ENCODE measurements at places on chromosomes 6 and 20. TPM values are rescaled to one million over a fixed set of nuclear protein-coding genes. Genes with fewer than 3 reads are reported as not detected.

GRCh38 chr6:18141805-18142590 lies 12.9 kb downstream of the TPMT start:
- DNase-seq, result no peak
- no peaks in the 10 kb centered on the region for H3K27me3 ChIP-seq
- H3K4me3 ChIP-seq, result no peak overlapping the region
- H3K27ac ChIP-seq, result no peak overlapping the region

The SEMG1 gene
- total RNA-seq, result not detected

GRCh38 chr6:137150072-137150471 lies 23.4 kb downstream of the IL22RA2 start:
- H3K27ac ChIP-seq, result no peak overlapping the region
- no peak for DNase-seq
- no peak overlapping the region for H3K4me3 ChIP-seq
- no peaks in the 10 kb centered on the region for H3K27me3 ChIP-seq

GRCh38 chr20:59587570-59587969 lies 16.8 kb upstream of the PHACTR3 start:
- H3K27me3 ChIP-seq, result peaks cover 4% of the 10 kb centered on the region
- H3K27ac ChIP-seq, result no peak overlapping the region
- no peak for DNase-seq

DNA sequence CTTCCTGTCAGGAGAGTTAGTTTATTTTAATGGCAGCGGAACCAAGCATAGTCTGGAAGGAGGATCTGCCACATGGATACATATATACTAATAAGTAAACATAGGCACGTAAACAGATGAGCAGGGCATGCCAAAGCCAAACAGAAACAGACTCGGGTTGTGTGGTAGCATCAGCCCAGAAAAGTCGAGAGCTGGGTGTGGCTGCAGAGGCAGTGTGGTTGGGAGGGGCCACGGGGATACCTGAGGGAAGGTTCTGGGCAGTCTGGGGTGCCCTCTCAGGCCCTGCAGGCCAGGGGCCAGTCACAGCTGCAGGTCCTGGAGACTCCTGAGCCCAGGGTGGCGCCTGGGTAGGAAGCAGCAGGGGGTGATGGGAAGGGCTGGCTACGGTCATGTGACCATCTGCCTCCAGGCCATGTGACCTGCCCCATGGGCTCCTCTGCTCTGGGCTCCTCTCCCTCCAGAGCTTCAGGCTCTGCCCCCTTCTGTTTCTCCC lies 42.8 kb upstream of the MRPS10 start:
- no peaks in the 10 kb centered on the region for H3K27me3 ChIP-seq
- peak overlapping the region; percentile 56 for H3K27ac ChIP-seq
- H3K36me3 ChIP-seq, result peaks cover 8% of the 10 kb centered on the region
- H3K4me3 ChIP-seq, result no peak overlapping the region
- H3K4me1 ChIP-seq, result peaks cover 19% of the 10 kb centered on the region

DNA sequence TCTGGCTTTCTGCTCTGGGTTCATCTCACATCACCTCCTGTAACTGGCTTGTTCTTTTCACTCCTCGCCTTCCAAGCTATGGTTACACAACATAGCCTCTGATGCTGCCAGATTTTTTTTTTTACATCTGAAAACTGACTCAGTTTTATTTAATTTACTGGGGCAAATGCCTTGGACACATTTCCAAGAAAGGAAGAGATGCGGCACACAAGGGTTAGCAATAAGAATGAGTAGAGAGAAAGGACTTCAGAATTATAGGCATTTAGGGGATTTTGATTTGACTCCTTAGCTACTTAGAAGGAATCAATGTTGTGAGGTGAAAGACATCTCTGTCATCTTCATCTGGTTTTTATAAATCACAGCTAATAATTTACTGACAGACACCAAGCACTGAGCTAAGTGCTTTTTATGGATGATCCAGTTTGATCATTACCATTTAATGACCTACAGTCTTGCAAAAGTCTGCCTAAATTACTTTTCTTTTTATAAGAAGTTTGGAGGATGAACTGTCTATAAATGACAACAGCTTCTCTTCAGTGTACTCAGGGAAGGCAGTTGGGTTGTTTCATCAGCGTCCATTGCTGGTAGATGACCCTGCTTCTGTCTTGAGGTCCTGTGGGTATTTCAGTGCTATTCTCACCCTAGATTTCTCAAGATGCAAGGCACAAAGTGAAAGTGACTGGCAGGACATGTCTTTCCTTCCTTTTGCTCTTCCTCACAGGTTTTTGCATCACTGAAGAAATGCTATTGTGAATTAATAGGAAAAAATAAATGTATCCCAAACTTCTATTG lies 31.1 kb downstream of the LAMA4 start:
- DNase-seq, result no peak
- H3K4me1 ChIP-seq, result peaks cover 35% of the 10 kb centered on the region
- peak overlapping the region; percentile 57 for H3K27ac ChIP-seq
- H3K27me3 ChIP-seq, result no peaks in the 10 kb centered on the region
- no peaks in the 10 kb centered on the region for H3K36me3 ChIP-seq
- H3K4me3 ChIP-seq, result no peak overlapping the region

- DNase-seq, result no peak
- no peak overlapping the region for H3K27ac ChIP-seq
- H3K27me3 ChIP-seq, result no peaks in the 10 kb centered on the region
- H3K36me3 ChIP-seq, result peaks cover 18% of the 10 kb centered on the region
- peaks cover 39% of the 10 kb centered on the region for H3K4me1 ChIP-seq
These were observed 108.0 kb downstream of the CHD6 start for GRCh38 chr20:41510224-41510623.

DNA sequence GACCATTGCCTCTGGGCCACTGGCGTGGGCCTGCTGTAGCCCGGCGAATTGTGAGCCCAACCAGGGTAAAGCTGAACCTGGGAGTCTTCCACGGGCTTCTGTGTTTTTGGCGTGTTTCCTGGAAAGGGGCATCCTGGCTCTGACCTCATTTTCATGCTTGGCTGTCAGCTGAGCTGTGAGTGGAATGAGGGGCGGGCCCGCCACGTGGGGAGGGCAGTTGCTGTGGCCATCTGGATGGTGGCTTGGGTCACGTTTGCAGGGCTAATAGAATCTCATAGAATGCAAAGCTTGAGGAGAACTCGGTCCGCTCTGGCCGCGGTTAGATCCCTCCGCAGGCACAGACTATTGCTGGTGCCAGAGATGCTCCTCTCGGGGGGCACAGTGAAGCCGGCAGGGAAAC lies 263.0 kb downstream of the SMOC2 start:
- no peaks in the 10 kb centered on the region for H3K36me3 ChIP-seq
- DNase-seq, result no peak
- H3K4me3 ChIP-seq, result no peak overlapping the region
- H3K27ac ChIP-seq, result no peak overlapping the region

- DNase-seq, result no peak
- no peaks in the 10 kb centered on the region for H3K4me1 ChIP-seq
- peak overlapping the region; percentile 21 for H3K27ac ChIP-seq
These were observed 150.3 kb downstream of the CDK19 start for GRCh38 chr6:110664933-110665332.

GRCh38 chr6:150406948-150407347 lies 38.1 kb downstream of the IYD start:
- DNase-seq, result no peak
- H3K4me3 ChIP-seq, result no peak overlapping the region
- H3K27ac ChIP-seq, result no peak overlapping the region

DNA sequence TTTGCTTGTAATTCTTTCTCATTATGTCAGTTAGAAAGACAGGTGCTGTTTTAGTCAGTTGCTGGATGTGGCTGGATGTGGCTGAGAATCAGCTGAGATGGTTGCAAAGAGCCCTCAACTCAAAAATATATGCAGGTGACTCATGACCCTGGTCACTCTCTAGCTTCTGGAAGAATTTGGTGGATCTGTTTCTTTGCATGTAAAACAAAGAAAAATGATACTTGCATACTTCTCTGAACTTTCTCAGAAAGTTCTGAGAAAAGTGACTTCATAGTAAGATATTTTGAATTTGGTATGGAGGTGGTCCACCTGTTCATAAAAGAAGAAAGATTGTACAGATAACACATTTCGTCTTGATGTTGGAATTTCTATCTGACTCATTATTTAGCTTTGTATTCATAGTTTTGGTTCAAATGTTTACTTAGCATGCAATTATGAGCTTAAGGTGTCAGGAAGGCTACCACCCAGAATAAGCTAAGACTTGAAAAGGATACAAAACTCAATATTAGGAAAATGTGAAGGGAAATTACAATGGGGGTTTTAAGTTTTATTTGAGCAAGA lies 163.2 kb upstream of the OLIG3 start:
- no peaks in the 10 kb centered on the region for H3K27me3 ChIP-seq
- H3K4me1 ChIP-seq, result no peaks in the 10 kb centered on the region
- no peaks in the 10 kb centered on the region for H3K36me3 ChIP-seq
- DNase-seq, result no peak
- H3K27ac ChIP-seq, result no peak overlapping the region

DNA sequence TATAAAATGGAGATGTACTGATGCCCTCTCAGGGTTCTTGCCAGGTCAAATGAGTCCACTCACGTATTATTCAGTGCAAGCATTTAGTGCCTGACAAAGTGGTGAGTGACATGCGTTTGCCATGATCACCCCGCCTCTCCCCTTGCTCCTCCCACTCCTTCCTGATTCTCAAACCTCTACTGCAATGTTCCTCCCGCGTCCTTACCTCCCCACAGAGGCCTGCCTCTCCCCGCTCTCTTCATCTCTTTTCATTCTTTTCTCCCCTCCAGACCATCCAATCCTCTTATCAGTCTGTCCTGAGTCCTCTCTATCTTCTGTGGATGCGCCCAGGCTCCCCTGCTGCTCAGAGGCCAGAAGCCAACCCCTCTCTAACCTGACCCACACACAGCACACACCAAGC lies 40.7 kb downstream of the KCNK5 start:
- DNase-seq, result no peak
- no peak overlapping the region for H3K4me3 ChIP-seq
- H3K27me3 ChIP-seq, result no peaks in the 10 kb centered on the region
- H3K36me3 ChIP-seq, result peaks cover 12% of the 10 kb centered on the region
- H3K27ac ChIP-seq, result no peak overlapping the region
- peaks cover 12% of the 10 kb centered on the region for H3K4me1 ChIP-seq

- H3K27ac ChIP-seq, result no peak overlapping the region
- no peaks in the 10 kb centered on the region for H3K4me1 ChIP-seq
- H3K4me3 ChIP-seq, result no peak overlapping the region
- H3K27me3 ChIP-seq, result no peaks in the 10 kb centered on the region
These were observed 806 bp downstream of the HLA-DOB start for GRCh38 chr6:32815996-32816395.

DNA sequence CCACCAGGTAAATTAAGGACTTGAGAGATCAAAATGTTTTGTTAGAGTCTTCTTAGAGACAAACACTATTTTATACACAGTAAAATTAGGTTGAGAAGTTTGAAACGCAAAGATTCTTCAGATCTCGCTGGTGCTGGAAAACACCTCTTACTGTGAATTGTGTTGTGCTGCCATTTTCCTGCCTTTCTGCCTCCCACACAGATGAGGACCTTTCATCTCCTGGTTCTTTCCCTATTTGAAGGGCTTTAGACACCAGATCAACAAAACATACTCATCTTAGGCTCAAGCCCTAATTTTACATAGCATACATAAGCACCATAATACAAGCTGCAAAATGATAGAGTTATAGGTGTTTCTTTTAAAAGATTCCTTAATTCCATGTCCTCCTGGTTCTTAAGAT lies 18.6 kb downstream of the STAU1 start:
- peaks cover 48% of the 10 kb centered on the region for H3K4me1 ChIP-seq
- no peak for DNase-seq
- H3K4me3 ChIP-seq, result no peak overlapping the region
- H3K27me3 ChIP-seq, result no peaks in the 10 kb centered on the region

The SIRPG gene
- 0.97 TPM for total RNA-seq

The RARS2 gene
- 26.4 TPM for total RNA-seq

- H3K27ac ChIP-seq, result no peak overlapping the region
- no peaks in the 10 kb centered on the region for H3K36me3 ChIP-seq
These were observed 155.0 kb downstream of the GRM1 start for GRCh38 chr6:146183831-146184230.

GRCh38 chr6:76035713-76036112 lies 36.7 kb downstream of the IMPG1 start:
- H3K27me3 ChIP-seq, result no peaks in the 10 kb centered on the region
- no peaks in the 10 kb centered on the region for H3K36me3 ChIP-seq
- no peak overlapping the region for H3K4me3 ChIP-seq
- DNase-seq, result no peak
- H3K27ac ChIP-seq, result no peak overlapping the region
- H3K4me1 ChIP-seq, result no peaks in the 10 kb centered on the region
